Activated T-helper 1 cell treated with Interleukin-2 at 50 U/mL for 16 hours (primary cell): ENCODE measurements at places on chromosomes 5 and 9.

DNA sequence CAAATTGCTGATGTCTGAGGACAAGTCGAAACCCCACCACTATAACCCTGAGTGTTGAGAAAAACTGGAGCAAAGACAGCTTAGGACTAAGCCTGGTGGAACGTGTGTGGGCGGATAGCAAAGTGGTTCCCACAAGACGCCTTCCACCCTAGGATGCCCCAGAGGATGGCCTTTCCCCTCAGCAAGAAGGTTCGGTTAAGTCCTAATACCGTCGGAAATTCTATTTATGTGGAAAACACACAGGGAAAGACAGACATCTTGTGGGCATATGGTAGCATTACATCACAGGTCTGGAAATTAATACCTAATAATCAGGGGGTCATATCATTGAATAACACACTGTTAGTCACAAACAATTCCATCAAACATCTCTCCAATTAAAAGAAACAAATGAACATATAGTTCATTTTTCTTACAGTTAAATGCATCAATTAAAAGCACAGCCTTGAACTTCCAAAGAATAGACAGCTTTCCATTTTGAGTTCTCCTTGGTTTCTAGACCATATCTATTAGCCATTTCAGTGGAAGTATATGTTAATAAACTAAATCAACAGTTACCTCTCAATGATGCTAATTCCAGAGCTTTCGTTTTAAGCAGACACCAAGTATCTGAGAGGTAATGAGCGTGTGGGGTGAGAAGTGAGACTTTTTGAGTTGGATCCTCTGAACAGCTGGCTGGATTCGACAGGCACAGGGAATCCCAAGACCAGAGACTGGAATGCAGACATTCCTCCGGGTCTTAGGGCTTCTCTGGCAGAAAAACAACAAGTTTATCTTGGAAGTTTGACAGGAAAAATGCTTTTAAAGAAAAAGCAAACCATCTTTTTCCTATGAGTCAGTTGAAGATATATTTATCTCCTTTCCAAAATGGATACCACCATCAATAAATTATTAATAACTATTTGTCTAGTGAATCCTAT, 2.9 kb upstream of the ICE1 start:
- DNase-seq, result no peak

DNA sequence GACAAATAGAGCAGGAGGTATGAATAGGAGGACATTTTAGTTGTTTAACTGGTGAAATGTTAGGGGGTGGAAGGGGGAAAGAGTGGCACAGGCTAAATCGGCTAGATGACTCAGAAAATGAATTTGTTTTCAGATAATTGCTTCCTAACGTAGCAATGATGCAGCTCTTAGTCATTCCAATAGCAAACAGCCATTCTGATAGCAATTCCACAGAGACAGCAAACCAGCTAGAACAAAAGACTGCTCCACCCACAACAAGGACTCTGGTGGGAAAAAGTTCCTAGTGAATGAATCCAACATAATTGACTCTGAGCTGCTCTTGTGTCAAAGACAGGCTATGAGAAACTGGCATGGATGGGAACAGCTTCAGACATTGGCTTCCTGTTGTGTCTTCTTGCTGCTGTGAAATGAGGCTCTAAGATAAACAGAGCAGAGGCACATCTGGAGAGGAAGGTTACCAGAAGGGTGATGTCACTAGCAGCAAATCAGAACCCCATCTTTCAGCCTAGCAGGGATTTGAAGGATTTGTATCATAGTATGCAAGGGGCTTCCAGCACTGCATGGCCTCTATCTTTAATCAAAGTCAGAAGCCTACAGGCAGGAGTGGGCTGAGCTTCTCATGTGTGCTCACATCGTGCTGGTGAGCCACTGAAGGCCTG, 28.1 kb upstream of the F2RL1 start:
- DNase-seq, result peak; percentile 2

- DNase-seq, result no peak
These were observed 15.6 kb upstream of the GNA14 start for GRCh38 chr9:77663754-77664153.

GRCh38 chr5:55104946-55105701, 2.7 kb downstream of the GZMA start:
- no peak for DNase-seq

DNA sequence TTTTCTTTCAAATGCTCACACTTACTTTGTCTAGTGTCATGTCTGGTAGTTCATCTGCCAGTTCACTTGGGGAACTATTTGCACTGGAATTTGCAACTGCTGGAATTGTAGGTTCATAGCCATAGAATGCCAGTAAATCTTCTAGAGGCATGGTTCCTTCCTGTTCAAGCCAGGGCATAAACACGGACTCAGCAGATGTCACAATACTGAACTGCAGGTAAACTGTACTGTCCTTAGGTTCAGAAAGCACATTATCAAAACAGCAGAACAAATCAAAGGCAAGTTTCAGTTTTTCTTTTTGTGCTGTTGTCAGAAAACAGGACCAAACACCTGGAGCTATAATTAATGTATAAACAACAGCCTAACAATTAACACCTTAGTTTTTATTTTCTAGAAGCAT, 13.1 kb downstream of the MIER3 start:
- no peak for DNase-seq

GRCh38 chr9:99222416-99223270, 561 bp downstream of the SEC61B start:
- no peak for DNase-seq

DNA sequence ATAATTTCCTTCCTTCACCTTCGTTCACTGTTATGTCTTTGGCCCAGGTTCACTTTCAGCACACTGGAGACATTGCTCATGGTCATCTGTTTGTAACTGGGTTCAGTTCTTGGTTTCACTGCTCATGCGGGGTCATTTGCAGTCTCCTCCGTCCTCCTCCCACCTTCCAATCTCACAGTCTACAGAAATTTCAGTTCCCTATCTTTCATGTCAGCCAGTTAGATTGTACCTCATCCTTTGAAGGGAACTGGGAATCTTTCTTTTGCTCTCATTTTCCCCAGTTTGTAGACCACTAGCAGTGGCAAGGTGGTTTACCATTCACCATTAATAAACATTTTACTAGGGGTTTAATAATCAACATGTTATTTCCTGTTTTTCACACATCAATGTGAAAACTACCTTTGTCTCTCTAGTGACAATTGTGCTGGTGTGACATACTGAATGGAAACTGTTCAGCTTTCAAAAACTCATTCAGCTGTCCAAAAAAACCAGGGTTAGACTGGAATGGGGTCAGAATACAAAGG, 100.9 kb upstream of the IL6ST start:
- no peak for DNase-seq

DNA sequence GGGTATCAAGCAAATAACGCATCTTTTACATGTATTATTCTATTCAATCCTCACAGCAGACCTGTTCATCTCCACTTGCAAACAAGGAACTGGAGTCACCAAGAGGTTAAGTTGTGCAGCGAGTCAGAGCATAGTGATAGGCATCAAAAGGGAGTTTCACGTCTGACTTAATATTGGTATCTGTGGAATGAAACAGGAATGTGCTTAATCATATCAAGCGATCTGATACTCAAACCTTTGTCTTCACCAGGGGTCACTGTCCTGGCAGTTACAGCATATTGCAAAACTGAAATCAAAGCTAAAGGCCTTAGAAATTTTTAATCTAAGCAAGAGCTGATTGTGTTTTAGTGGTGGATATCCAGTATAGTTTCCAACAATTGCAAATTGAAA, 271.6 kb downstream of the PLK2 start:
- no peak for DNase-seq

DNA sequence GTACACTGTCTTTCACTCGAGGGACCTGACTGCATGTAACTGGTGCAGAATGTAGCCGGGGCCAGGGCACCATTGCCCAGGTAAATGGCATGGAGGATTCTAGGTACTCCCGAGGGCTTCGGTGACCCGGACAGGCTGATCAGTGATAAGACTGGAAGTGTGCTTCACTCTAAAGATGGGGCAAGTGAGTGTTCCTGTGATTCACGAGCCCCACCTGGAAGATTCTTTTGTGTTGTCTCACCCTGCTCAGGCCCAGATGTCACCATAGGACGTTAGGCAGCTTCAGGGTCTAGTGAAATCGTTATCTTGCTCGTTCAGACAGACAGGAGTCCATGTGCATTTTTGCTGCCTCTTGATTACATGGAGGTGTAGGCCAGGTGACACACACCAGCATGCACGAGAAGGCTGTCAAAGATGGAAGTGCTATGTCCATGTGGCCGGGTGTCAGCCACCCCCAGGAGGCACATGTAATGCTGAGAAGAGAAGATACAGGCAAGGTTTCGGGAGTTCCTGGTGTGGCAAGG, 73.9 kb downstream of the WNK2 start:
- DNase-seq, result no peak

DNA sequence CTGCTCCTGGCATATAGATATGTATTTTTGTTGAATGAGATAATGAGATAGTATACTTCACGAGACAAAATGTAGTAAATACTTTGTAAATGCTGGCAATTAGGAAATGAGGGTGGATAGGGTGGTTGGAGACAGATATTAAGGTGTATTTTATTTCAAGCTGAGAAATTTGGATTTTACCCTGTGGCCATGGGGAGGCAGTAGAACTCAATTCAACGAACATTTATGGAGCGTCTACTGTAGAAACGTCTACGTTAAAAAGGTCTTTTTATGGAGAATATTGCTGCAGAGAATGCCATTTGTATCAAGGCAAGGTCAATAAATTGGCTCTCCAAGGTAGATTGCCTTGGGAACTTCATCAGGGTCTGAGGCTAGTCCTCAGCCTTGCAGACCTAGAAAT, 21.5 kb upstream of the RALGPS1 start:
- no peak for DNase-seq

DNA sequence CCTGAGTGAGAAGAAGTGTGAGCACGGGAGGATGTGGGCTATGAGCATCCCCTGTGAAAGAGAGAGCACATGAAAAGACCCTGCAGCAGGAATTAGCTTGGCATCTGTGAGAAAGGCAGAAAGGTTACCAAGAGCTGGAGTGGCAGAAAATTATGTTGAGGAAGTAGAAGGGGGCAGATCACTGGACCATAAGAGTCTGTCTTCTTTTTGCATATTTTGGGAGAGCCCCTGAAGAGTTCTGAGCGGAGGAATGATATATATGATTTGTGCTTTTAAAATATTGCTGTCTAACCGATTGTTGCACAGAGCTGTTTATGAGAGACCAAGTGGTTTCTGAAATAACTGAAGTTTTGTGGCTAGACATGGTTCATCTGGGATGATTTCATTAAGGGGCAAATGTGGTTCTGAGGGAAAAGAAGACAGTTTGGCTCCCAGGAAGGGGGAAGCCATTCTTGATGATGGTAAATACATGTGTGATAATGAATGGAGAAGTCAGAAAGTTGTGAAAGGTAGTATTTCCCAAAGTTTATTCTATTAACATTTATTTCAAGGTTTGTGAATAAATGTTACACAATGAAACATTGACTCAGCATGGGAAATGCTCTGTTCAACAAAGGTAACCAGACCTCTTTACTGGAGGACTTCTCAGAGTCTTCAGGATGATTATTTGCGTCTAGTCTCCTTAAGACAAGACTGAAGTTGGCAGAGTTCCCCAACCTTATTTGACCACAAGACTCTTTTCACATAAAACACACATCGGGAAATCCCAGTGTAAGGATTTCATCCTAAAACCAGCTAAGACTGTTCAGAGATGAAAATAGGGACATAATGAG, 31.5 kb upstream of the ADRB2 start:
- no peak for DNase-seq

- DNase-seq, result no peak
These were observed 206.8 kb downstream of the SAXO1 start for GRCh38 chr9:18826248-18826647.

DNA sequence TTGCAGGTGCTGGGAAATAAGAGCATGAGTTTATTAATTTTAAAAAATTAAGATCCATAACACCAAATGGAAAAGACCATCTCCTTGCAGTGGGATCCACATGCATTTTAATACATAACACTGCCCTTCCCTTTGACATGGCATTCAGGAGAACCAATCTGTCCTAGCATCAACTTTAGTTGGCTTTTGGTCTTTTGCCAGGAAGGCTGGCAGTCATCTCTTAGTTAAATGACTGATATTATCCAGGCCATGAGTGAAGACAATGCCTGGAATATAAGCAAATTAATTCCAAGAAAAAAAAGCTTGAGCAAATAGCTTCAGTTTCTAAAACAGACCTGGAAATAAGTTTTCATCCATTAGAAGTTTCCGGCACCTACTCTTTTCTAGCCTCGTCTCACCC, 55.1 kb upstream of the OTULINL start:
- no peak for DNase-seq
